ENCODE measurements at places on chromosomes 7 and 10. TPM values are rescaled to one million over a fixed set of nuclear protein-coding genes. Genes with fewer than 3 reads are reported as not detected.
A peak's percentile ranks its signal among the peaks of the same experiment; 100 is the strongest.

The ANKRD22 gene
- 2.3 TPM for total RNA-seq

The BICC1 gene
- total RNA-seq = 9.2 TPM

DNA sequence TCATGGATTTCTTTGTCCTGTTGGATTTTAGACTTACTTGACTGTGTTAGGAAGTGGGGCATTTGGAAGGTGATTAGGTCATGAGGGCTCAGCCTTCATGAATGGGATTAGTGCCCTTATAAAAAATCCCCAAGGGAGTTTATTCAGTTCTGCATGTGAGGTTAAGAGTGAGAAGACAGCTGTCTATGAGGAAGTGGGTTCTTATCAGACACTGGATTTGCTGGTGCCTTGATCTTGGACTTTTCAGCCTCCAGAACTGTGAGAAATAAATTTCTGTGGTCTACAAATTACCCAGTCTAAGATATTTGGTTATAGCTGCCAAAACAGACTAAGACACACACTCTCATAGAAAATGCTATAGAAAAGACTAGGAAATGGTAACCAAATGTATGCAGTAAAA, 724.7 kb upstream of the FZD8 start:
- no peak for DNase-seq

- peak; percentile 90 for DNase-seq
Observed at GRCh38 chr7:106111655-106112117, 426 bp downstream of the SYPL1 start.

- DNase-seq = no peak
Observed at GRCh38 chr10:110409926-110410325, 87.8 kb upstream of the DUSP5 start.

- DNase-seq = no peak
Observed at GRCh38 chr10:75468612-75469005, 37.2 kb downstream of the LRMDA start.
